Amniotic stem cell (primary cell): ENCODE measurements at places on chromosomes 16 and 17.
A peak's percentile ranks its signal among the peaks of the same experiment; 100 is the strongest.

GRCh38 chr16:24686678-24687077 is 42.8 kb upstream of the TNRC6A start:
- DNase-seq, result no peak

DNA sequence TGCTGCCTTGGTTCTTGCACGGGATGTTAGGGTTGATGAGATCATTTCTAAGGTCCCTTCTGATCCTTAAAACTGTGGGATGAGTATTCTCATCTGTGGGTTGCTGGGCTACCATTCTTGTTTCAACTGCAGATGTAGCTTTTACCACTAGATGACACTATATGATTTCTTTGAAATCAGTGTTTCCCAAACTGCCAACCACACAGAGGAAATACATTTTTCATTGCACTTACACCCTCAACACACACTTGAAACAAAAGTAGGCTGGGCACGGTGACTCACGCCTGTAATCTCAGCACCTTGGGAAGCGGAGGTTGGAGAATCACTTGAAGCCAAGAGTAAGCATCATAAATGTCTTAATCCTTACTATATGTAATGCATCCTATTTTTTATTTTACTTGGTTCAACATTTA is 15.3 kb downstream of the LCMT1 start:
- DNase-seq, result peak; percentile 35

DNA sequence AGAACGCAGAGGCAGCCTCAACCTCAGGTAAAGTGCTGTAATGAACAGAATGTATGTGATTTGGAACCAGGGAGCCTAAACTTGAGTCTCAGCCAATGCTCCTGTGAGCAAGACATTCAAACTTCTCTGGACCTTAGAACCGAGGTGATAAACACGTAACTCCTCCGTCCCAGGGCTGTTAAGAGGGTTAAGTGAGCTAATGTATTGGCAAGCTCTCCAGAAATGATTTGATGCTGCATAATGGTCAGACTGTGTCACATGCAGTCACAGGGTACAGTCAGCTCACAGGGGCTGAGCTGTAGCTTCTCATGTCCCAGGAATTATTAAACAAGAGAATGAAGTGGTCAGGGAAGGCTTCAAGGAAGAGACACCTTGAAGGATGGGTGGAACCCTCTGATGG is 10.0 kb upstream of the SLC4A1 start:
- no peak for DNase-seq

DNA sequence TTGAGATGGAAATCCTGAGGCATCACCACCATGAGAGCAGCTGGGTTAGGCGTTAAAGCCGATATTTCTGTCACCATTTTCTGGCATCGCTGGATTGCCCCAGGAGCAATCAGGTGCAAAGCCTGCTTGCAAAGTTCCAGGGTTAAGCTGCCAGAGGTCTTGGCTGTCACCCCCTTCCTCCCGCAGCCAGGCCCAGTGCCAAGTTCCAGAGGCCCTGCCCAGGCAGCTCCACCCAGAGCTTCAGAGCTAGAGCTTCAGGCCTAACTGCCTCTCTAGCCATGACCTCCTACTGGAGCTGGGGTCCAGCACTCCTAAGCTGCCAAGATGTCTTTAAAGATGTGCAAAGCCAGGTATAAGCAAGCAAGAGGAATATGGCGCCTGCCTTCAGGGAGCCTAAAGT is 8.8 kb upstream of the TMEM238L start:
- DNase-seq, result no peak

DNA sequence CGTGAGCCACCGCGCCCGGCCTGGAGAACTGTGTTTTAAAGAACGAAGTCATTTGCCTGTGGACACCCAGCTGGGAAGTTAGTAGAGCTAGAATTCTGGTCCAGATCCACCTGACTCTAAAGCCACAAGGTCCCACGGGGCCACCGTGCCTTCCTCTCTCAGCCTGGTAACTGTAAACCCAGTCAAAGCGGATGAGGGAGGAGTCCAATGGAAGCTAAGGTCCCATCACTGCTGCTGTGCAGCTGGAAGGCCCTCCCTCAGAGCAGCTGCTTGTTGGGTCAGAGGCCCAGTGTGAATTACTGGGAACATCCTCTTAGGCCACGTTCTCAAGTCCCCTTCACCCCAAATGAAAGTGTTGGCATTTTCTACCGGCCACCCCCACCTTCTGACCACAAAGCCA is 48.8 kb upstream of the CACNG5 start:
- DNase-seq, result no peak

DNA sequence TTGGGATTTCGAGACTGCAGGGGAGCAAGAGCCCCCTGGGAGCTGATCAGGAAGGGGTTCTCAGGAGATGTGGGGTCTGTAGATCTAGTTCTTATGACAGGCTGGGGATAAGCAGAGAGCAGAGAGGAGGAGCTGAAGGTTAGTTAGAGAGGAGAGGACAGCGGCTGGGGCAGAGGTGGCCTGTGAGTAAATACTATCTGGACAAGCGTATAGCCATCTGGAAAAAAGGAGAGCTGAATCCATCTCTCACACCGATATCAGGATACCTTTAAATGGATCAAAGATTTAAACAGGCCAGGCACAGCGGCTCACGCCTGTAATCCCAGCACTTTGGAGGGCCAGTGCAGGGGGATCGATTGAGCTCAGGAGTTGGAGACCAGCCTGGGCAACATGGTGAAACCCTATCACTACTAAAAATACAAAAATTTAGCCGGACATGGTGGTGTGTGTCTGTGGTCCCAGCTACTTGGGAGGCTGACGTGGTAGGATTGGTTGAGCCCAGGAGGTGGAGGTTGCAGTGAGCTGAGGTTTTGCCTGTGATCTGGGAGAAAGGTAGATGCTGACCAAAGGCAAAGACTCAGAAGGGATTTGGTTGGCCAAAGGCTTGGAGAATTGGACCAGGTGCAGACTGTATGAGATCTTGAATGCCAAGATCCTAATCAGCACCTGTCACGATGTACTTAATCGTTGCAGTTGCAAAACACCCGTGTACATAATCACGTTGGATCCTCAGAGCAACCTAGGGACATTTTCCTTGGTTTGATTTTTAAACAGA is 18.9 kb upstream of the SLC25A19 start:
- no peak for DNase-seq

GRCh38 chr16:76932541-76933211 is 258.3 kb upstream of the MON1B start:
- peak; percentile 38 for DNase-seq

- no peak for DNase-seq
Observed at GRCh38 chr17:75603123-75603522, 15.5 kb downstream of the MYO15B start.

DNA sequence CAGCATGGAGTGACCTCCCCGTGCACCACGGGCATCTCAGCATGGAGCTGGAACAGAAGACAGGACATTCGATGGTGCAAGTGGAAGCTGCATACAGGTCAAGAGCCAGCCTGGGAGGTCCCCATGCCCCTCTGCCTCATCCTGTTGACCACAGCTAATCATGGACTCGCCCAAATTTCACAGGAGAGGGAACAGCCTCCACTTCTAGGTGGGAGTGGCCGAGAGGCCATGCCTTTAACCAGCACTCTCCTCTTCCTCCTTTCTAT is 3.8 kb upstream of the SLC47A2 start:
- DNase-seq, result no peak

- no peak for DNase-seq
Observed at GRCh38 chr17:32227910-32228309, 37.7 kb upstream of the RHBDL3 start.

DNA sequence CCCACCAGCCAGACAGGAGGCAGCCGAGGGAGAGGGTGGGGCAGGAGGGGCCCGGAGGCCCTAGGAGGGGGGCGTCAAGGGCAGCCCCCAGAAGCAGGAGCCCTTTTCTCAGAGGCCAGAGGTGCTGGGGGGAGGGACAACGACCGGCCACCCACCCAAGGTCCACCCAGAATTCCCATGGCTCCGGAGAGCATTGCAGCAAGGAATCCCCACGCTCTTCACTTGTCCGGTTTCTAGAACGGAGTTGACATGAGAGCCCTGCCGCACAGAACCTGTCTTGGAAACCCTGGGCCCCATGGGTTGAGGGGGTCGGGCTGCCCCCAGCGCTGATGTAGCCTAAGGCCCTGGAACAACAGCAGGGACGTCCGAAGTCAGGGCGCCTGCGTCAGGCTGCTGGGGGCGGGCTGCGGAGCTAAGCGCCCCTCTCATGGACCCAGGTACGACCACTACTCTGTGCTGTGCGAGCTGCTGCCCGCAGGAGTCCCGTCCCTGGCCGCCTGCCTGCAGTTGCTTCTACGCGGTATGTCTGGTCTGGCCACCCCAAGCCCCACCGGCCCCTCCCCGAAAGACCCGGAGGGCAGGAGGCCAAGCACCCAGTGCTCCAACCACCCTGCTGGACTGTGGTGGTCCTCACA is 11.2 kb downstream of the CYBC1 start:
- DNase-seq, result no peak

- no peak for DNase-seq
Observed at GRCh38 chr17:19656851-19657581, 8.5 kb downstream of the ALDH3A2 start.

DNA sequence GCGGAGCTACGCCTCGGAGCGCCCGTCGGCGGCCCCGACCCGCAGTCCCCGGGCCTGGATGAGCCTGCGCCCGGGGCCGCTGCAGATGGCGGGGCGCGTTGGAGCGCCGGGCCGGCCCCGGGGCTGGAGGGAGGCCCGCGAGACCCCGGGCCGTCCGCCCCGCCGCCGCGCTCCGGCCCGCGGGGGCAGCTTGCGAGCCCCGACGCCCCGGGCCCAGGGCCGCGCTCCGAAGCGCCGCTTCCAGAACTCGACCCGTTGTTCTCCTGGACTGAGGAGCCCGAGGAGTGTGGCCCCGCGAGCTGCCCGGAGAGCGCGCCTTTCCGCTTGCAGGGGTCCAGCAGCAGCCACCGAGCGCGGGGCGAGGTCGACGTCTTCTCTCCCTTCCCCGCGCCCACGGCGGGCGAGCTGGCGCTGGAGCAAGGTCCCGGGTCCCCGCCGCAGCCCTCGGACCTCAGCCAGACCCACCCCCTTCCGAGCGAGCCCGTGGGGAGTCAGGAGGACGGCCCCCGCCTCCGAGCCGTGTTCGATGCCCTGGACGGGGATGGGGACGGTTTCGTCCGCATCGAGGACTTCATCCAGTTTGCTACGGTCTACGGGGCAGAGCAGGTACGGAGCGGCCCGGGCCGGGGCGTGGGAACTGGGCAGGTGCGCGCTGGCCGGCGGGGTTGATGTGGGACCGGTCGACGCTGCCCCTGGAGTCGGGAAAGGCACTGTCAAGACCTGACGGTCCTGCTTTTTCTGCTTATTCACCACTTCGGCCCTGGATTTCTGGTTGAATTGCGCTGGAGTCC is 861 bp downstream of the RAB11FIP3 start:
- DNase-seq, result no peak

GRCh38 chr16:71648162-71648561 is 22.2 kb downstream of the MARVELD3 start:
- DNase-seq, result no peak

- DNase-seq, result peak; percentile 92
Observed at GRCh38 chr17:1716912-1717695, 6.9 kb upstream of the TLCD2 start.

DNA sequence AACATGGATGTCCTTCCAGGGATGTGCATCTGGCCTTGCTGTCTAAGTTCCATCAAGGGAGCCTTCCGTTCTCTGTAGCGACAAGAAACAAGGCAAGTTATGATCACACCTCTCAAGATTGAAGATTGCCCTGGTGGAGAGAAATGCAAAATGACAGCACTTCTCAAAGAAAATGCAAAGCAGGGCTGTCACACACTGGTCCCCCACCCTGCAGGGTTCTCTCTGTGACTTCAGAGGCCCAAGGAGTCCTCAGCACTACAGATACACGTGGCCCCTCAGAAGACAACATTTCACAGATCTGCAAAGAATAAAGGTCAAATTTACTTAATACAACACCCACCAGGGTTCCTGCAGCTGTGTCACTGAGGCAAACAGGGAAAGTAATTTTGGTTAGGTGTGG is 60.7 kb upstream of the TEX2 start:
- no peak for DNase-seq

DNA sequence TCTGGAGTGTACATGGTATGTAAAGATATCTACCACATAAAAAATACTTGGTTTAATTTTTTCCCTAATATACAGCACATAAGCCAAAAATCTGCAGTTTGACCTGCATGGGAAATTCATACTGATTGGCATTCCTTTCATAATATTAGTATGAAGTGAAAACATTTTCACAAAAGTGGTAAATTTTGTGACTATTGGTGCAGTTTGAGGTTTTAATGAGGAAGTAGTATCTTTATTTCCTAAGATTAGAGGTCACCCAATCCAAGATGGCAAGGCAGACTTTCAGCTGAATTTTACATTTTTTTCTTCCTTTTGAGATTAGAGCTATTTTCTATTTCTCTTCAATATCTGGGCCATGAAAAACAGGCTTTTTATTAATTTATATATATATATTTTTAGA is 21.2 kb downstream of the METTL9 start:
- no peak for DNase-seq

- DNase-seq, result no peak
Observed at GRCh38 chr17:21378553-21378952, 2.4 kb downstream of the KCNJ12 start.

DNA sequence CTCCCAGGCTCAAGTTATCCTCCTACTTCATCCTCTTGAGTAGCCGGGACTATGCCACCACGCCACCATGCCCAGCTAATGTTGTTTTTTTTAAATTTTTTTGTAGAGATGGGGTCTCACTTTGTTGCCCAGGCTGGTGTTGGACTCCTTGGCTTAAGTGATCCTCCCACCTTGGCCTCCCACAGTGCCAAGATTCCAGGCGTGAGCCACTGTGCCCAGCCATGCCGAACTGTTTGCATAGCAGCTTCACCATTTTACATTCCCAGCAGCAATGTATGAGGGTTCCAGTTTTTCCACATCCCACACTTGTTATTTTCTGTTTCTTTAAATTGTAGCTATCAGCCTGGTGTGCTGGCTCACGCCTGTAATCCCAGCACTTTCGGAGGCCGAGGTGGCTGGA is 2.2 kb upstream of the CTRB1 start:
- no peak for DNase-seq

- no peak for DNase-seq
Observed at GRCh38 chr17:59331929-59332748, 684 bp downstream of the YPEL2 start.

GRCh38 chr16:66223176-66223780 is 143.2 kb upstream of the CDH5 start:
- DNase-seq, result no peak

- DNase-seq, result peak; percentile 57
Observed at GRCh38 chr17:56125830-56126819, 27.1 kb upstream of the ANKFN1 start.

DNA sequence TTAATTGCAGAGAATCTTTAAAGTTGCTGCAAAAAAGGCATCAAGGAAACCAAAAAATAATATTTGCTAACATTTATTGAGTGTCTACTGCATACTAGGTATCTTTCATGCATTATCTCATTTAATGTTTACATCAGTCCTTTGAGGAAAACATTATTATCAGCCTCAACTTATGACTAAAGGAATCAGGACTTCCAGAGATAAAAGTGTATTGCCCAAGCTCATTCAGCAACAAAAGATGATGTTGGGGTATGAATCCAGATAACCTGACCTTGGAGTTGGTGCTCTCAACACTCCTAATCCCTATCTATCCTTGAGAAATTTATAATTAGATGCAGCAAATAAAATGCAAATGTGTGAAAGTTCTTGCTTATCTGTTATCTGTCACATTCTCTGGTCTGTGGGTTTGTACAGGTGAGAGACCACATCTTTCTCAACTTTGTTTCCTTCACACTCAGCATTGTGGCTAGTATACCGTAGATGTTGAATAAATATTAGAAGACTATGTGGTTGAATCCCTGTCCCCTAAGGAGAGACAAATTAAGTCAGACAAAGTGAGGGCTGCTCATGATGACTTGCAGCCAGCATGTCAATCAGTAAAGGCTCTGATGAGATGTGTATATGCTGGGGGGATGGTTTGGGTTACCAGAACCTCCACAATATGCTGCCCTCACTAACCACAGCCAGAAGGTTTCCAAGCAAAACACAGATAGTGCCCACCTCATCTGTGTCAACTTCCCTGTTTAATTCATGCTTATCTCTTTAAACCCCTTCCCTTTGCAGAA is 82.6 kb downstream of the NOG start:
- no peak for DNase-seq
